ENCODE measurements at places on chromosomes 6 and 20. TPM values are rescaled to one million over a fixed set of nuclear protein-coding genes. Genes with fewer than 3 reads are reported as not detected.

EPPIN gene
- total RNA-seq: not detected

AK9 gene
- 1.4 TPM for total RNA-seq

CCM2L gene
- total RNA-seq: not detected

IRF4 gene
- total RNA-seq: not detected
